Activated naive CD4-positive, alpha-beta T cell treated with anti-CD3 and anti-CD28 coated beads for 36 hours (primary cell): ENCODE measurements at places on chromosomes 16 and 17. TPM values are rescaled to one million over a fixed set of nuclear protein-coding genes. Genes with fewer than 3 reads are reported as not detected.

DNA sequence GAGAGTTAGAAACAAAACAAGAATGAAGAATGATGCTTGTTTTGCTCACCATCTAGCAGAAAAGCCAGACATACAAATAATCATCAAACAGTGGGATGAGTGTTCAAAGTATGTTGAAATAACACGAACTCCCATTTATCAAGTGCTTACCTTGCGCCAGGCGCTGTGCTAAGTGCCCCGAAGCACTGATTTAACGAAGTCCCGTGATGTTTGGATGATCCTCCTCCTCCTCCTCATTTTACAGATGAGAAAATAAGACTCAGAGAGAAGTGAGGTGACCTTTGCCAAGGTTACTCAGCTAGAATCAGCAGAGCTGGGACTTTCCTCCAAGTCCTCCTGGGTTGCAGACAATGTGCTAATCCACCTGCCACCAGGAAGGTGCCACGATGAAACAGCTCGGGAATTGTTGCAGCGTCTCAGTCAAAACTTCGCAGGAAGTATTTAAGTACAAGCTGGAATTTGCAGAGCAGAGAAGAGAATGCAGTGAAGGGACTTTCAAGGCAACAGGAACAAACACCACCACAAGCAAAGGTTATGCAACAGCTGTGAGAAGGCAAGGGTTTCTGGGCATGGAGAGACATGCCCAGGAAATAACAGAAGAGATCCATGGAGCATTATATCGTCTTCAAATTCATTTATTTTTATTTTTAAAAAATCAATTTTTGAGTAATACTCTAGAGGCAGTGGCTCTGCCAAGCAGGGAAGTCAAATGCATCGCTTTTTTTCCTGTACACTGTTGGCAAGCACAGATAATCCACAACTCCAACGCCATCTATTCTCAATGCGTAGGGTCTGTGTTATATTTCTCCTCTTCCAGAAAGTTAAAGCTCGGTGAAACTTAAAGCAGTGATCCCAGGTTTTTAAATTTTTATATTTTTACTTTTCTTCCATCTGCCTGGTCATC lies 11.1 kb downstream of the PRCD start:
- no peak for DNase-seq

DNA sequence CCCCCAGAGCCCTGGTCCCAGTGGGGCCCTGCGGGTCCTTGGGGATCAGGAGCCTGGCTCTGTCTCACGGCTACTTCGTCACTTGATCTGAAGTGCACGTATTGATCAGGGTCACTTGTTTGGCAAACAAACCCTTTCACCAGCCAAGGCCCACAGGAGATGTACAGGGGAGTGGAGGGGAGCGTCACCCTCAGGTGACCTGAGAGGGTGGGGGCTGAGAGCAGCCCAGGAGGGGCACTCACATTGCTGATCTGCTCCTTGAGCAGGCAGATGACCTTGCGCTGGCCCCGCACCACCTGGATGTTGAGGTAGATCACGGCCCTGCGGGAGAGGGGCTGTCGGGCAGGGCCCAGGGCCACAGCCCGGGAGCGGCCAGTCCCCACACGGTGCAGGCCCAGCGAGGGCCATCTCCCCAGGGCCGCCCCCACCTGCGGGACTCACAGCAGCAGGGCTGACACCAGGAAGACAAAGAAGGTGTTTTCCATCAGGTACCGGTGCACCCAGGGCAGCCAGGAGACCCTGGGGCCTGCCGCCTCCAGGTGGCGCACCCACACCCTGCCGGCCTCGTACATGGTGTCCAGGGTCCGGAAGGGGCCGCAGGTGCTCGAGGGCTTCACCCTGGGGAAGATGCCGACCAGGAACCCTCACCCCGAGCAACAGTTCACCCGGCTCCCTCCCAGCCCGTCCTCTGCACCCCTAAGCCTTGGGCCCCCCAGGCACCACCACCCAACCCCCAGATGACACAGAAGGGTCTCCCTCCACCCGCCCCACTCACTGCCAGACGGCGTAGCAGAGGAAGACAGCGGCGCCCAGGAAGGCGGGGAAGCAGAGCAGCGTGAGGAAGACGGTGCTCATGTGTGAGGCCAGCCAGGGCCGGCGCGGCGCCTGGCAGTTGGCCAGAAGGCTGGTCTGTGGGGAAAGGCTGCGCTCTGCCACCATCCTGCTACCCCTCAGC lies 11.3 kb downstream of the TMC6 start:
- DNase-seq = peak; percentile 48

GRCh38 chr17:54968988-54969332 lies 395 bp downstream of the STXBP4 start:
- DNase-seq = peak; percentile 34

DNA sequence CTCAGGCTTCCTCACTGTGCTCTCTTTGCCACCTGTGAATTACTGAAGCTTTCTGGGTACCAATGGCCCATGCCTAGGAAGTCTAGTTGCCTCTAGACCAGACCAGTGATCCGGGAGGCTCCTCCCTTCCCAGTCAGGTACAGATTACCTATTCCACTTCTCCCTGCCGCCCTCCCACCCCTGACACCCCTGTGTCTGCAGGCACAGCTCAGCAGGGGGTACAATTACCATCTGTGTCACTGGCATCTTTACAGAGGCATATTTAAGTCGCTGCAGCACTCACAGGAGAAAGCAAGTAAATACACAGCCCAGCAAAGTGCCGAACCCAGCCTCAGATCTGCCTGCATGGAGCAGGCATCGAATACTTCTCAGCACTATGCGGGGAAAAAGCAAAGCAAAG lies 5.3 kb upstream of the WSCD1 start:
- DNase-seq = no peak

DNA sequence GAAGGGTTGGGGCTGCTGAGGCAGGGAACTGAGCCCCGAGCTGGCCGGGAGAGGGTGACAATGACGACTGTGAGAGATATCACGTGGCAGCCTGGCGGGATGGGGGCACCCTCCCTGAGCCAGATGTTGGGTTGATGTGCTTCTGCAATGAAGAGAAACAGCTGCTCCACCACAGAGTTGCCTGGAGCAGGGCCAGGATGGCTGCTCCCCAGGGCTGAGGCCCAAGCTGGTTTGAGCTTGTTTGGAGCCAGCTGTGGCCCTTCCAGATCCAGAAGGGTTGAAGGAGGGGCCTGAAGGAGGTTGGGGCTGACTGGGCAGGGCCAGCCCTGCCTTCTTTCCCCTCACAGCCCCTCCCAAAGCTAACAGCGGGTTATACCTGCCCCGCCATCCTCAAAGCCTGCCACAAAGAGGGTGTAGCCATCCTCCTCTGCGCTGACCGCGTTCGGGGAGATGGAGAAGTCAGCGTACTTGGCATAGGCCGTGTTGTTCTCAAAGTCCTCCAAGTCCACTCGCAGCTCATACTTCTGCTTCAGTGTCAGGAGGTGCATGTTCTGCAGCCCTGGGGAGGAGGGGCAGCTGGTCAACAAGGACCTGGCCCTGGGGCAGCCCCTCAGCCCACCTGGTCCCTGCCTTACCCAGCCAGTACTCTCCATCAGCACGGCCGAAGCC lies 2.1 kb downstream of the MFAP4 start:
- no peak for DNase-seq

Gene NOTUM
- total RNA-seq = 0.38 TPM

Gene ZG16
- total RNA-seq = not detected

- no peak for DNase-seq
These were observed 189.2 kb downstream of the STX8 start for GRCh38 chr17:9386401-9386800.

- no peak for DNase-seq
These were observed 37.1 kb upstream of the CACNG1 start for GRCh38 chr17:67007266-67007665.

GRCh38 chr16:2773188-2773968 lies 3.7 kb downstream of the ELOB start:
- peak; percentile 4 for DNase-seq

DNA sequence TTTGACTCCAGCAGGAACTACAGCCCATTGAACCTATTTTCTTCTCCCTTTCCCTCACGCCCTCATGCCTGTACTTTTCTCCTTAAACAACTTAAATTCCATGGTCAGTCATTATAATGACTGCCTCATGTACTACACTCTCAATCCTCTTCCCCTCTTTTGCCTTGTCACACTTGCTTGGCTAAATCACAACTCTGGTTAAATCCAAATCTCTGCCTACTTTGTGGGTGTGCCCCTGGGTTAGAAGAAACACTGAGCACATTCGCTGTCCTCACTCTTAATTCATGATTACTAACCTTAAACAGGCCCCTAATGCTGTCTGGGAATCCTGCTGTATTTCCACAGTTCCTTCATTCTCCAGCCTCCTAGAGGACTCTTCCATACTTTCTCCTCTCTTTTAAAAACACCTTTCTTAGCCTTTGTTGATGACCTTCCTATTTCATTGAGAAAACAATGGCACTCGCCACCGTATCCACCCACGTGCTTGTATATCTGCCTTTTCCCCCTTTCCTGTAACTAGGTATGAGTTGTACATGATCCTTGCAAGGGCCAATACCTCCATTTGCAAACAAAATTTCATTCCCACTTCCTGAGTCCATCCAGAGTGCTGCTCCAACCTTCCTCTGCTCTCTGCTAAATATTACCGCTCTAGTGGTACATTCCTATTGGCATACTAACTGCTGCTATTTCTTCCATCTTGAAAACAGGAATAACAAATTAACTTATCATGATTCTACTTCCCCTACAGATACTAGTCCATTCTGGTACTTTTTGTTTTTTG lies 28.9 kb downstream of the ZNRF1 start:
- no peak for DNase-seq

- no peak for DNase-seq
These were observed 37.3 kb downstream of the SPOP start for GRCh38 chr17:49640556-49640955.
